CD4-positive, alpha-beta T cell treated with Interleukin-17A for 4 hours (primary cell): ENCODE measurements at places on chromosomes 1 and 21.

- DNase-seq = no peak
These were observed 38.8 kb downstream of the LUZP1 start for GRCh38 chr1:23129846-23130245.

DNA sequence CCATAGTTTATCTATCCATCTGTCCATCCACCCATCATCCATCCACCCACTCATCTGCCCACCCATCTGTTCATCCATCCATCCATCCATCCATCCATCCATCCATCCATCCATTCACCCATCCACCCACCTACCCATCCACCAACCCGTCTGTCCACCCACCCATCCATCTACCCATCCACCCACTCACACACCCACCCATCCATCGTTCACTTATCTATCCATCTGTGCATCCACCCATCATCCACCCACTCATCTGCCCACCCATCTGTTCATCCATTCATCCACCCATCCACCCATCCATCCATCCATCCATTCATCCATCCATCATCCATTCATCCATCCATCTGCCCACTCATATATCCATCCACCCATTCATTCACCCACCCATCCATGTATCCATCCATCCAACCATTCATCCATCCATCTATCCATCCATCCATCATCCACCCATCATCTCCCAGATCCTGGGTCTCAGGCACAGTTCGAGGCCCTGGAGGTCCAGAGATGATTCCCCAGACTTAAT, 88.2 kb upstream of the WNT4 start:
- DNase-seq = no peak

- DNase-seq = peak; percentile 21
These were observed 10.6 kb upstream of the NADK start for GRCh38 chr1:1788646-1789431.

- DNase-seq = no peak
These were observed 13.3 kb upstream of the CHI3L2 start for GRCh38 chr1:111214074-111214801.

- no peak for DNase-seq
These were observed 11.4 kb downstream of the SLC45A3 start for GRCh38 chr1:205668951-205669340.

DNA sequence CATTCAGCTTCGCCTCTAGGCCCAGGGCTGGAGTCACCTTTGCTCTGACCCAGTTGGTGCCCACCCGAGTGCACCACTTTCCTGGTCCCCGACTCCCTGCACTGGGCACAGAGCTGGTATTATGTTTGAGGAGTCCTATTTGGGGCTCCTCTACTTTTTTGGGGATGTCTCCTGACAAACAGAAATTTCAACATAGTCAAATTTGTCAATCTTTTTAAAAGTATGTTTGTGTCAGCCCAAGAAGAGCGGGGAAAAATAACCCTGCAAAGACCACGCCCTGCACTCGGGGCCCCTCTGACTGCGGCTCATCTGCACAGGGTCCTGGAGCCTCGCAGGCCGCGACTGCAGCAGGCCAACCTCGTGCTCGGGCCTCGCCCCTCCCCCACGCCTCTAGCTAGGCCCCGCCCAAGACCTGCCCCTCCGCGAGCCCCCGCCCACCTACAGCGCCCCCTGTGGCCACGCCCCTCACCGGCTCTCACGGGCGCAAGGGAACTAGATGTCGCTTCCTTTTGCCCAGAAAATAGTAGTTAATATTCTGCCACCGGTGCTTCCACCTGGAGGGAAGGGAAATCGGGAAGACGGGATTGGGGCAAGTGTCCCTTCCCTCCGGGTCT, 11.4 kb downstream of the FAM229A start:
- no peak for DNase-seq

GRCh38 chr1:243438815-243439214, 183.0 kb downstream of the SDCCAG8 start:
- no peak for DNase-seq

DNA sequence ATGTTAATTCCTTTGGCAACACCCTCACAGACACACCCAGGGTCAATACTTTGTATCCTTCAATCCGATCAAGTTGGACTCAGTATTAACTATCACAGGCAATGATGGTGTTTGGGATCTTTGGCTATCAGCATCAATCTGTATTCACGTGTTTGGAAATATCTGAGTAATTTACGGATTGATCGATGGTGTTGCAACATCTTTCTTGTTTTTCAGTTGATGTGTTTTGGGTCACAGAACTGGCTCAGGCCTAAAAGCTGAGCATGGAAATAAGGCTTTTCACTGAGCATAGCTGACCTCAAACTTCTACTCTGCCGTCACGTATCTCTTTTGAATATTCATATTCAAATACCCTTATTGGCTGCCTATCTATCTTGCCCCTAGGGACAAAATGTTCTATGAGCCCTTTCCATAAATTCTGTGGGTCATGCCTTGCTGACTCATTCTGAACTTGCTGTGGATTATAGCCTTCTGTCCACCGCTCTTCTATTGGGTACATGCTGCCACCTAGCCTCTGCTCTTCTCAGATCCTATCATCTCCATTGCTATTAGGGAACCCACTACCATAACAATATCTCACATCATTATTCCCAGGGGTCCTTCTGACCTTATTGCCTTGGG, 156.0 kb downstream of the PDE4B start:
- no peak for DNase-seq

- peak; percentile 12 for DNase-seq
These were observed 24.1 kb downstream of the ETNK2 start for GRCh38 chr1:204127597-204128242.

DNA sequence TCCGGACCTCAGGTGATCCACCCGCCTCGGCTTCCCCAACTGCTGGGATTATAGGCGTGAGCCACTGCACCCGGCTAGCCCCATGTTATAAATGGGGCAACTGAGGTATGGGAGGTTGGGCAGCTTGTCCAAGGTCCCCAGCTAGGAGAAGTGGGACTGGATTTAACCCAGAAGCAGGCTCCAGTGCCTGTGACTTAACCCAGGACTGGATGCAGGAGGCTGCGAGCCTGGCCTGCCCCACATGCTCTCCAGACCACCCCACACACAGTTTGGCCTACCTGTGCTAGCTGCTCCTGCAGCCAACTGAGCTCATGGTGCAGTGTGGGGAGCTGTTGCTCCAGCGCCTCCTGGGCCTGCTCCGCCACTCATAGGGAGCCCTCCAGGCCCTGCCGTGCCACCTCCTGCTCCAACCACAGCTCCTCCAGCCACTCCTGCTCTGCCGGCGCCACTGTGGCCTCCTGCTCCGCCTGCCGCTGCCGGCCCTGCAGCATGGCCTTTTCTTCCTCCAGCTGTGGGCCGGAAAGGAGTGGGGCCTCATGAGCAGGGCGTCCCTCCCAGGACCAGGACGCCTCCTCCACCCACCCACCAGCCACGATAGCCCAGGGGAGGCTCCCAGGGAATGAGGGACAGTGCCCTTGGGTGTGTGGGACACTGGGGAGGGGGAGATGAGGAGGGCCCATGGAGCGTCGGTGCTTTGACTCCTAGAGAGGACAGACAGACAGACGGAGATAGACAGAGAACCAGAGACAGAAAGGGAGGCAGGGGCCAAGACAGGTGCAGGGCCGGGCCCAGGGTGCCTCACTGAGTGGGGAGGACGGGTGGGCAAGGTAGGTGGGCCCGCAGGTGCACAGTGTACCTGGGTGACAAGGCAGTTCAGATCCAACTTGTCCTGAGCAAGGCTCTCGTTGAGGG, 12.4 kb upstream of the NBPF1 start:
- DNase-seq = no peak

DNA sequence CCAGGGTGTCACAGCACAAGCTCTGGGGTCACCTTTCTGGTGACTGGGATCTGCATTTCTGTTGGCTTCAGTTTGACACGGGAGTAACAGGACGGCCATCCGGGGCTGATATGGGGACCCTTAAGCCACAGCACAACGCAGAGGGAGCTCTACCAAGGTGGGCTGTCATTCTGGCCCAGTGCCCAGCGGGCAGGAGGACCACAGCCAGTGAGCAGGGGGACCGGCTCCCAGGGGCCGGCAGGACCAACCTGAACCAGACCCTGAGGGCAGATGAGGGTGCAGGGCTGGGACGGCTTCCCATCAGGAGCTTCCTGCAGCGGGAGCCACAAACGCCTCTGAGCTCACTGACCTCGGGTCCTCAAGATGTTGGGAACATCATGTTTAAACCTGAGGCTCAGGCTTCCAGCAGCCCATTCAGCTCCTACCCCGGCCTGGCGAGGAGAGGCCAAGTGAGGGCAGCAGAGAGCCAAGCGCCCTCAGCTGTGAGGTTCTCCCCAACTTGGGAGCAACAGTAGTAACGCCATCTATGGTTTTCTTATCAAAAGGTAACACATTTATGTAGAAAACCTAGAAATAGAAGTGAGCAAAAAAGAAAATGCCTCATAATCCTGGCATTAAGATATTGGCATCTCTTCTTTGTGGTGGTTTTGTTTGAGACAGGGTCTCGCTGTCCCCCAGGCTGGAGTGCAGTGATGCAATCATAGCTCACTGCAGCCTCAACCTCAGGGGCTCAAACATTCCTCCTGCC, 26.8 kb downstream of the TMEM201 start:
- peak; percentile 73 for DNase-seq

DNA sequence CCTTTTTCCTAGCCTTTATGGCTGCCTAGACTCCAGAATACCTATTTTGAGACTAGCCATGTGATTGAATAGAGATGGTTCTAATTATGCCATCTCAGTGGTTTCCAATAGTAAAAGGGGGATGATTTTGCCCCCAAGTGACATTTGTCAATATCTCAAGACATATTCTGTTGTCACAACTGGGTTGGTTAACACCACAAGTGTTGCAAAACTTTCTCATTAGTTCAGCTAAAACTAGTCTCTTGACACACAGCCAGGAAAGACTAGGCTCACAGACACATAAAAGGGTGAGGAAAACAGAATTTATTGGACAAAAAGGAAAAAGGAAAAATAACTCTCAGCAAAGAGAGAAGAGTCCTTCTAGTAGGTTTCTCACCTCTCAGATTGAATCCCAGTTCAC, 39.9 kb upstream of the GBP5 start:
- DNase-seq = no peak

DNA sequence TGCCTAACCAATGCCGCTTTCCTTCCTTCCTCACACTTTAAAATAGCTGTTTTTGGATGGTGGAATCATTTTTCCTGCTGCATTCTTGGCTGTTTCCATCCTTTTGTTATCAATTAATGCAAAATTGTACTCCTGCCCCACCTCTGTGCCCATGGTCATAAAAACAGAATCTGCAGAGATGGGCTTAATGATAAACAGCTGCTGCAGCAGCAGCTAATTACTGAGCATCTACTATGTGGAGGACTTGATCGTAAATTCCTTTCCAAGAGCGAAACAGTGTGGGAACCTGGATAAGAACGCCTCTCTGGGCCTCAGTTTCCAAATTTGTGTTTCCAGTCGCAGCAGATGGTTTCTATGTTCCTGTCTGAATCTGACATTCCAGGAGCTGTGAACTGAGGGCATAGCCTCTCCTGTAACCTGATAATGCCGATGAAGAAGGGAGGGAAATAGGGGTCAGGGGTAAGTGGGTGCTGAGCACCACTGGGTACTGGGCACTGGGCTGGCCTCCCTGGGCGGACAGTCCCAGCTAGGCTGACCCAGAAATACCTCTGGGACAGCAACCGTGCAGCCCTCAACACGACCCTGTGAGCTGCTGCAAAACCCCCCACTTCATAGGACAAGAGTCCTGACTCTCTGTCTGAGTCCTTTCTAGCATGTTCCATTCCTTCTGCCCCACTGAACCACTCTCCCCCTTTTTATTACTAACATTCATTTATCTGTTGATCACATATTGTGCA, 121.7 kb downstream of the DMRTB1 start:
- DNase-seq = no peak

DNA sequence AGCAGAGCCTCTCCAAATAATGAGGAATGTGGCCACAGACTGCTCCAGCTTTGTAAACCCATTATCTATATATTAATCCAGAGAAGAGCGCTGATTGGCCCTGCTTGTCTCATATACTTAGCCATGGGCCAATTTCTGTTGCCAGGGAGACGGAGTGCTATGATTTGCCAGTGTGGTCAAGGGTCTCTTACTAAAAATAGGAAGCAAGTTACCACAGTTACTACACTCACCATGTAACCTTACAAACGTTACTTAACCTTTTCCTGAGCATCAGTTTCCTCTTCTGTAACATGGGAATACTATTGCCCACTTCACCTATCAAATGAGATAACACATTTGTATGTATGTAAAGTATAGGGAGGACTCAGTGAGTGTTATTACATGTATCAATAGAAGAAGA, 7.7 kb upstream of the S100A2 start:
- no peak for DNase-seq

GRCh38 chr1:48107516-48107915, 110.3 kb upstream of the TRABD2B start:
- DNase-seq = no peak

DNA sequence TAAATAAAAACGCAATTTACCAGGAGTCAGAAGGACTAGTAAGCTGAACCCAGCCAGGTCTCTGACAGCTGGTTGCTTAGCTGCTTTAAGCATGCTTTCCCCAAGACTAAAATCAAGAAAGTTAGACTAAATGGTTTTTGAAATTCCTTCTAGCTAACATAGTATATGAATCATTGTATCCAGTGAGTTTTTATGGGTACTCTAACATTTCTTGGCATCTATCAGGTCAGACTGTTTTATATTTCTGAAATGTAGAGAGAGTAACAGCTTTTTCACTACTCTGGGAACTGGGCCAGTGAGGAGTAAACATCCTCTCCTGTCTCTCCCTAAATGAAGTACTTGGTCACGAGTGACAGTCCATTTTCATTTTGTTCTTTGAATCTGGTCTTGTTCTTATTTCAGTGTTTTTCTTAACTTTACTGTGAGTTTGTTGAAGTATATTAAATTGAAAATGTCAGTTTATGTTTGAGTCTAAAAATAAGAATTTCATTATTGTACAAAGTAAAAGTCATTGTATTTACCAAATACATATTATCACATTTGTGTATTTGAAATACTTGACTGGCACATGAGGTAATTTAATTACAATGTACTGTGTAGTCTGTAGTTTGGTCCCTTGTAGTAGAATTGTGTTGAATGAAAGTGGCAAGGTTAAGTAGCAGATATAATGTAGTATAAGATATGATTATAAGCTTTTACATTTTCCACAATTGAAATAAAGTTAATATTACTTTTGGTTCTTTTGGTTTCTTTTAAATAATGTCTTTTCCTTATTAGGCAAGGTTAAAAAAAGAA, 47.6 kb downstream of the PKN2 start:
- DNase-seq = no peak

DNA sequence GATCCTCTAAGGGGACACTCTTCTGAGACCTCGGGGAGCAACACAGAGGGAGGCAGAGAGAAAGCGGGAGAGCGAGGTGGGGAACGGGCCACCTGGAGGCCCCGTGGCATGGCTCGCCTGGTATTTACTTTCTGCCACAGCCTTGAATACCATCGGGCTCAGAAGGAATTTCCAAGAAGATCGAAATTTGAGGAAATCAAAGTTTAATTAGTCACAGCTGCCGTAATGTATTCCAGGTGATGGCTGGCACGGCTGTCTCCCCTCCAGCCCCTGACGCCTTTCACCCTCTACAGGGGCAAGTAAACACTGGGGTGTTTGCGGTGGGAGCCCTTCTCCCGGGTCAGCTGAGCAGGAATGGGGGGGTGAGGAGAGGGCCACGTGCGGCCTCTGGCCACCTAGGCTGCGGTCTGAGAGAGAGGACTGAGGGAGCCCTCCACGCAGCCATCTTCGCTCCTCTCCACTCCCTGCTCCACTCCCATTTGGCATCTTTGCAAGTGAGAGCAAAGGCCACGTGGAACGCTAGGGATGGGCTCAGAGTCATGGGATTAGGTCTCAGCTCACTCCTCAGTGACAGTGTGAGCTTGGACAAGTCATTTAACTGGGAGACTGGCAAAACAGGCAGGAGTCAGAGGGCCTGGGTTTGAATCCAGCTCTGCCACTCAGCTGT, 125.2 kb downstream of the SYF2 start:
- DNase-seq = no peak
